ENCODE measurements at places on chromosomes 2 and 18. TPM values are rescaled to one million over a fixed set of nuclear protein-coding genes. Genes with fewer than 3 reads are reported as not detected.

CDCA7 gene
- 5.7 TPM for total RNA-seq

CDH7 gene
- not detected for total RNA-seq

ABHD1 gene
- under 0.01 TPM for total RNA-seq

CENPA gene
- total RNA-seq, result 5.2 TPM

NYAP2 gene
- total RNA-seq, result not detected

CRYBA2 gene
- total RNA-seq, result not detected

IL1F10 gene
- not detected for total RNA-seq

ADCYAP1 gene
- 0.94 TPM for total RNA-seq

ALPG gene
- not detected for total RNA-seq

ITM2C gene
- 3.8 TPM for total RNA-seq

SATB2 gene
- total RNA-seq, result 3.6 TPM

PLEKHB2 gene
- total RNA-seq, result 101 TPM

CDC42EP3 gene
- total RNA-seq, result 27.8 TPM

CYP1B1 gene
- total RNA-seq, result 0.18 TPM

CD28 gene
- under 0.01 TPM for total RNA-seq

HOXD13 gene
- not detected for total RNA-seq

KHK gene
- 1.2 TPM for total RNA-seq

MTA3 gene
- total RNA-seq, result 20.0 TPM

AQP4 gene
- not detected for total RNA-seq

GPR55 gene
- not detected for total RNA-seq

MYOM1 gene
- 0.18 TPM for total RNA-seq

ATP6V1B1 gene
- total RNA-seq, result not detected

NAT8 gene
- total RNA-seq, result not detected

STAMBP gene
- total RNA-seq, result 14.8 TPM

IL1B gene
- not detected for total RNA-seq

NEU4 gene
- total RNA-seq, result not detected

CHRND gene
- not detected for total RNA-seq

KIDINS220 gene
- 48.5 TPM for total RNA-seq

KCNK3 gene
- total RNA-seq, result not detected

UPP2 gene
- total RNA-seq, result not detected

TMEM169 gene
- total RNA-seq, result under 0.01 TPM

CELF4 gene
- not detected for total RNA-seq

GKN1 gene
- total RNA-seq, result not detected

ABCB11 gene
- total RNA-seq, result 0.18 TPM

NTSR2 gene
- total RNA-seq, result not detected

MARCHF4 gene
- total RNA-seq, result 7.2 TPM

PPP1R7 gene
- total RNA-seq, result 71.2 TPM

UGT1A3 gene
- not detected for total RNA-seq

PSMA8 gene
- not detected for total RNA-seq

RTP5 gene
- not detected for total RNA-seq

REG1B gene
- not detected for total RNA-seq

FZD7 gene
- 0.85 TPM for total RNA-seq

ITGB6 gene
- total RNA-seq, result not detected

POLR1B gene
- 22.1 TPM for total RNA-seq

CDK15 gene
- total RNA-seq, result not detected

MROH2A gene
- total RNA-seq, result not detected

ASXL3 gene
- total RNA-seq, result not detected

KANSL1L gene
- total RNA-seq, result 9.7 TPM

TUBB8B gene
- not detected for total RNA-seq

PTMA gene
- total RNA-seq, result 1,067 TPM

MORN2 gene
- 16.8 TPM for total RNA-seq

SOX11 gene
- not detected for total RNA-seq

ANTXR1 gene
- total RNA-seq, result 18.4 TPM

DNER gene
- 0.09 TPM for total RNA-seq

RAB17 gene
- total RNA-seq, result 1.6 TPM

CACNB4 gene
- total RNA-seq, result 0.18 TPM

IL36A gene
- total RNA-seq, result 0.09 TPM

SETBP1 gene
- 0.38 TPM for total RNA-seq

LRP1B gene
- 0.18 TPM for total RNA-seq
